NCI-H82 (cell line): ENCODE measurements at places on chromosomes 1 and 21.

DNA sequence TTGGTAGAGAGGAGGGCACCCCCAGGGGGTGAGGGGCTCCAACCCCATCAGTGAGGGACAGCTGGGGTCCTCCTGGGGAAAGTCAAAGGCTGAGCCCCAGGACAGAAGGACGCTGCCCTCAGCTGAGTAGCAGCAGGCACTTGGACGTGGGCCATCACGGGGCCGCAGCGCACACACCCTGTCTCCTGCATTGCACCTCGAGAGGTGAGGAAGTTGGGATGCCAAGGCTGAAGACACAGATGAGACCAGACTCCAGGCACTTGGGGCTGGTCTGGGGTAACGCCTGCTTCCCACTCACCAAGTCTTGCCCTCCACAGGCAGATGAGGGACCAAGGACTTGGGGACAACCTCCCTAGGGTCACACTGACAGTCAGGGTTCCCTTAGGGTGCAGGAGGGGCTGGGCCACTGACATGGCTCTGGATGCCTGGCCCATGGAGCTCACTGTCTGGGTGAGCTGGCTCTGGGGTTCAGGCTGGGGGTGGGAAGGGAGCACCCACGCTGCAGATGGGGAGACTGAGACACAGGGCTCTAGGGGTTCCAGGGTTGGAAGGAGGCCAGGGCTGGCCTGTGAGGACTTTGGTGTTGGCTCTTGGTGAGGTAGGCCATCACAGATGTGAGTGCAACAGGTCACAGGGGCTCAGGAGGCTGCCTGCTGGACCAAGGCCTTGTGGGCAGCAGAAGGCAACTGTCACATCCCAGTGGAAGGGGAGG is 16.6 kb upstream of the ZNF678 start:
- no peak for DNase-seq

GRCh38 chr1:7587773-7588456 is 183.2 kb upstream of the VAMP3 start:
- DNase-seq = peak; percentile 47

GRCh38 chr1:162206300-162206699 is 136.8 kb downstream of the NOS1AP start:
- no peak for DNase-seq

DNA sequence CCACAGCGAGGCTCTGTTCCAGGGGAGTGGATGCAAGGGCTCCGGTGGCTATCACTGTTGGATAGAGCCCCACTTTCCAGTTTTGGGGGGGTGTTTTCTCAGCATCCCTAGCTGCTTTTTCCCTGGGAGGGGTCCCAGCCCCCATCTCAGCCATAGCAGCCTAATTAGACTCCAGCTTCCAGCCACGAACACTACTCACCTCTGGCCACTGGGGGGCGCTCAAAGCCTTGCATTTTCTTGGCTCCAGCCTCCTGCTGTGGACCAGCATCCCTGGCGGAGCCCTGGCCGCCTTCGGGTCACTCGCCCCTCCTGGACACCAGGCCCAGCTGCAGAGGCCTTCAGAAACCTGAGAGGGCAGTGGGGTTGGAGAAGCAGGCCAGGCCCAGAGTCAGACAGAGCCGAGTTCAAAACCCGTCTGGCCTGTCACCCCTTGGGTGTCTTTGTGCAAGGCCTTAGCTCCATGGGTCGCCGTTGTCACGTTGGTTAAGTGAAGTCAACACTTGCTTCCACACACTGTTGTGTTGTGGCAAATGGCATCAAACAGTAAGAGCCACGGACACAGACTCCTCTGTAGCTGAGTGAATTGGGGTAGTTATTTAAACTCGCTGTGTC is 93.5 kb upstream of the ACTL8 start:
- peak; percentile 73 for DNase-seq

DNA sequence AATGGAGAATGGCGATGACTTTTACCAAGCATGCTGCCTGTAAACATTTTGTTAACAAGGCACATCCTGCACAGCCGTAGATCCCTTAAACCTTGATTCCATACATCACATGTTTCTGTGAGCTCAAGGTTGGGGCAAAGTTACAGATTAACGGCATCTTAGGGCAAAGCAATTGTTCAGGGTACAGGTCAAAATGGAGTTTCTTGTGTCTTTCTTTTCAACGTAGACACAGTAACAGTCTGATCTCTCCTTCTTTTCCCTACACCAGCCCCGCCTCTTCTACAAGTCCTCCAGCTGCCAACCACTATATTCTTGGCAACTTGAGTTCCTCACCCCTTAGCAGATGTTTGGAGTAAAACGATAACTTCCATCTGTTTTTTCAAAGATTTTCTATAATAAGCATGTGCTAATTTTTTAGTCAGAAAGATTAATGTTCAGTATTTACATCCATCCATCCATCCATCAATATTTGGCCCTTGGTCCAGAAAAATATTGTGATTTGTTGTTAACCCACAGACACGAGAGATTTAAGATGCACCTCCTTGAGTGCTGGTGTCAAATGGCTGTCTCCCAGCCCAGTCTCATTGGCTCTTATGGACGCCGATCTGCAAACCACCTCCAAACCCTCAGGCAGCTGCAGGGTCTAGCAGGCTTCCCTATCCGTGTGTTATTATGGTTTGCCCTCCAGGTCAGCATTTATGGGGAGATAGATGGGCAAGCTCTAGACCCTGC is 3.8 kb downstream of the DNALI1 start:
- peak; percentile 23 for DNase-seq

DNA sequence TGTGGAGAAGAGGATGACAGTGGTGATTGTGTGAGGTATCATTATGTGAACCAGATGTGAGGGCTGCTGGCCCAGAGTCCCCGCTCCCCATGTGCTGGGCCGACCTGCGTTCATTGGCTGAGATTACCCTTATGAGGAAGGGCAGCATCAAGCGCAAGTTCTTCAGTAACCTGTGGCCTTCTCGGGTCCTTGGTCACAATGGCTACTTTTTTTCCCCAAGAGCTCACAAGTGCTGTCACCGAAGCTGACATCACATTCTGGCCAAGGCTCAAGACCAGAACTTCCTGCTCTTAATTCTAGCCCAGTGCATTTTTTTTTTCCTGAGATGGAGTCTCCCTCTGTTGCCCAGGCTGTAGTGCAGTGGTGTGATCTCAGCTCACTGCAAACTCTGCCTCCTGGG is 262.9 kb downstream of the RHOU start:
- no peak for DNase-seq
